ENCODE measurements at places on chromosomes 2 and 18. TPM values are rescaled to one million over a fixed set of nuclear protein-coding genes. Genes with fewer than 3 reads are reported as not detected.

INHA gene
- total RNA-seq: not detected

PDE1A gene
- total RNA-seq: 0.06 TPM

UNC50 gene
- total RNA-seq: 38.1 TPM

SLC14A1 gene
- 0.34 TPM for total RNA-seq

SELENOI gene
- 11.7 TPM for total RNA-seq

AP1S3 gene
- 6.7 TPM for total RNA-seq

CYB5A gene
- total RNA-seq: 78.1 TPM

TFCP2L1 gene
- not detected for total RNA-seq

C2orf72 gene
- 0.29 TPM for total RNA-seq

CXCR4 gene
- 211 TPM for total RNA-seq

Measured in glomerular endothelial cell (primary cell).